ENCODE measurements at places on chromosomes 12 and 14. TPM values are rescaled to one million over a fixed set of nuclear protein-coding genes. Genes with fewer than 3 reads are reported as not detected.

Gene HOTAIR
- not detected for total RNA-seq

Gene NPAS3
- total RNA-seq = 0.13 TPM

Gene FRMD6
- total RNA-seq = 92.2 TPM

Gene VRTN
- total RNA-seq = not detected

Gene PRH2
- total RNA-seq = not detected

Gene CISTR
- not detected for total RNA-seq

Gene MSI1
- total RNA-seq = not detected

Gene UBC
- 911 TPM for total RNA-seq

Gene BDKRB1
- not detected for total RNA-seq

Gene ZNF891
- 1.5 TPM for total RNA-seq

Gene ABCC9
- not detected for total RNA-seq

Gene IFI27
- total RNA-seq = 126 TPM

Gene TPPP2
- not detected for total RNA-seq

Gene TMEM63C
- not detected for total RNA-seq

Gene GPR68
- total RNA-seq = 0.51 TPM

Gene AKT1
- 191 TPM for total RNA-seq

Gene SRP54
- total RNA-seq = 63.7 TPM

Gene SMOC1
- total RNA-seq = 0.78 TPM

Gene ANKS1B
- total RNA-seq = 0.38 TPM

Gene LHX5
- not detected for total RNA-seq

Gene CLEC1B
- total RNA-seq = not detected

Gene KLRC3
- not detected for total RNA-seq

Gene PLXNC1
- 0.04 TPM for total RNA-seq

Gene PTPRR
- 0.46 TPM for total RNA-seq

Gene GPRC5D
- total RNA-seq = not detected

Gene DACT1
- total RNA-seq = 0.37 TPM
